ENCODE measurements at places on chromosomes 12 and 14.

DNA sequence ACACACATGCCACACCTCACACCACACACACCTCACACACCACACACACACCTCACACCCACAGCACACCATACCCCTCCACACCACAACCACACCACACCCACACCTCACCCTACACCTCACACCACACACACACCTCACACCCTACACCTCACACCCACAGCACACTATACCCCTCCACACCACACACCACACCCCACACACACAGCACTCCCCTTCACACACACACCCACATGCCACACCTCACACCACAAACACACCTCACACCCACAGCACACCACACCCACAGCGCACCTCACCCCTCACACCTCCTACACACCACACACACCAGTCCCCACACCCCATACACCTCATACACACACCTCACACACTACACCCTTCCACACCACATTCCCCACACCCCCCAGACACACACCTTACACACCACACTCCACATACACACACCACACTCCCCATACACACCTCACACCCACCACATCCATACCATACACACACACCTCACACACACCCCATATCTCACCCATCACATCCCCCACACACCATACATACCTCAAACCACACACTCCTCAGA is 80.0 kb downstream of the ACTN1 start:
- no peak for DNase-seq

DNA sequence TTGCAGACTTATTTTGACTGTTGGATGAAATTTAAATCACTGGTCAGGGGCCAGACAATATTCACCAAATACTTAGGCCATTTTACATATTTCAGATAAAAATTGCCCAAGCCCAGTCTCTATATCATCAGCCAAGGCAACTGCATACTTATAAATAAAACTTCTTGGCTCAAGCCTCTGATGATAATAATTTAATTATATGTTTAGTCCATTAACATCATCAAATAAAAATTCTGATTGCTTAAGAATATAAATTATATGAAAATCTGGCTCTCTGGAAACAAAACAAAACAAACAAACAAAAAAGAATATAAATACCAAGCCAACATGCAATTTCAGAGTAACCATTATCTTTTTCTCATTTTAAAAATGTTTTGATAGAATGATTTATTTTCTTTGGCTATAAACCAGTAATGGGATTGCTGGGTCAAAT is 165.2 kb downstream of the BTG1 start:
- DNase-seq = no peak

- DNase-seq = no peak
These were observed 197.3 kb upstream of the DDHD1 start for GRCh38 chr14:53350429-53350828.

DNA sequence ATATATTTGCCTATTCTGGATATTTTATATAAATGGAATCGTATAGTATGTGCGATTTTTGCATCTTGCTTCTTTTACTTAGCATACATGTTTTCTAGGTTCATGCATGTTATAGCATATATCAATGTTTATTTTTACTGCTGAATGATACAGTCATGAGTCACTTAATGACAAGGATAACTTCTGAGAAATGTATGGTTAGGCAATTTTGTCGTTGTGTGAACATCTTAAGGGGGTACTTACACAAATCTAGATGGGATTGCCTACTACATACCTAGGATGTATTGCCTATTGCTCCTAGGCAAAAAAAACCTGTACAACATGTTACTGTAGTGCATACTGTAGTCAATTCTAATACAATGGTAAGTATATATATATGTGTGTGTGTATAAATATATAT is 8.8 kb downstream of the USP15 start:
- no peak for DNase-seq

GRCh38 chr12:113555226-113555625 is 83.6 kb upstream of the LHX5 start:
- DNase-seq = no peak

DNA sequence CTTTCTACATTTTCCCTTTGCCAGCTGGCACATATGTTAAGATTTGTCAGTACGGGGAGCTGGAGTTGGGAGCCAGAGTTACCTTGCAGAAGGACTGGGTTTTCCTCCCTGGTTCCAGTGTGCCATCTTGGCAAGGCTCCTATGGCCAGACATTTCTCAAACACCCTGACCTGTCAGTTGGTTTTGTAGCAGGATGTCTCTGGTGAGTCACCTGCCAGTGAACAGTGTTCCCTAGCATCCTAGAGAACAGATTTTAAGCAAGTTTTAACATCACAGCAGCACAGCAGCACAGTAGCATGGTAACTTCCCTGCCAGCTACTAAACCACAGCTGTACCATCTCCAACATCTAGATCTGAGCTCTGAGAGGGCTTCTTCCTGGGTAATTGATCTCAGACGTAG is 26.2 kb upstream of the KTN1 start:
- DNase-seq = no peak

- DNase-seq = no peak
These were observed 17.4 kb downstream of the ISCA2 start for GRCh38 chr14:74510959-74511409.

GRCh38 chr12:44582521-44582920 is 293.6 kb downstream of the NELL2 start:
- no peak for DNase-seq
